ENCODE measurements at places on chromosomes 3 and 15. TPM values are rescaled to one million over a fixed set of nuclear protein-coding genes. Genes with fewer than 3 reads are reported as not detected.

TIGIT gene
- total RNA-seq = not detected

ALDH1L1 gene
- total RNA-seq = 0.64 TPM

SCG5 gene
- total RNA-seq = 2.1 TPM

GABRA5 gene
- 81.1 TPM for total RNA-seq

DLEC1 gene
- 0.06 TPM for total RNA-seq

ARRDC4 gene
- total RNA-seq = 0.17 TPM

EIF4G1 gene
- 273 TPM for total RNA-seq

FEZF2 gene
- total RNA-seq = not detected

TNFAIP8L3 gene
- total RNA-seq = 3.9 TPM

P3H2 gene
- total RNA-seq = 44.6 TPM

WDR72 gene
- 5.5 TPM for total RNA-seq

PPARG gene
- 41.7 TPM for total RNA-seq

C2CD4B gene
- total RNA-seq = not detected

PCSK6 gene
- total RNA-seq = 11.4 TPM

TTC21A gene
- 1.4 TPM for total RNA-seq

MYRIP gene
- total RNA-seq = not detected

CRABP1 gene
- 0.71 TPM for total RNA-seq

POPDC2 gene
- total RNA-seq = 0.18 TPM

MME gene
- not detected for total RNA-seq

RARB gene
- 13.0 TPM for total RNA-seq

BLM gene
- 13.3 TPM for total RNA-seq

SLC24A5 gene
- not detected for total RNA-seq

LIPC gene
- not detected for total RNA-seq

REC114 gene
- total RNA-seq = not detected

MEGF11 gene
- 0.66 TPM for total RNA-seq

KY gene
- 0.08 TPM for total RNA-seq

FILIP1L gene
- 0.45 TPM for total RNA-seq

ACOX2 gene
- 9.1 TPM for total RNA-seq

CTXN2 gene
- 0.04 TPM for total RNA-seq

Measured in A549 treated with CpdA at 1 μM for 4 hours (cell line).